ENCODE measurements at places on chromosomes 4 and X. TPM values are rescaled to one million over a fixed set of nuclear protein-coding genes. Genes with fewer than 3 reads are reported as not detected.

The WDFY3 gene
- total RNA-seq: 27.0 TPM

The CSN1S1 gene
- total RNA-seq: not detected

The SLC6A14 gene
- 0.05 TPM for total RNA-seq

The PDGFC gene
- total RNA-seq: 9.1 TPM

The GAGE10 gene
- total RNA-seq: not detected

The ATP5ME gene
- total RNA-seq: 203 TPM

The SEC24D gene
- total RNA-seq: 59.1 TPM

The TMSB15A gene
- total RNA-seq: not detected

The FGB gene
- total RNA-seq: 9,039 TPM

The SSX1 gene
- total RNA-seq: 0.13 TPM

The PPP1R2C gene
- not detected for total RNA-seq

The GABRB1 gene
- not detected for total RNA-seq

The PFKFB1 gene
- 24.0 TPM for total RNA-seq

The FMR1NB gene
- total RNA-seq: not detected

The NPY2R gene
- not detected for total RNA-seq

The RBMXL3 gene
- total RNA-seq: not detected

The HTN1 gene
- not detected for total RNA-seq

The DCX gene
- total RNA-seq: not detected

The EXOC1L gene
- total RNA-seq: not detected

The TMEM271 gene
- not detected for total RNA-seq

The ZAR1 gene
- not detected for total RNA-seq

The PRDM5 gene
- 0.23 TPM for total RNA-seq

The SHROOM4 gene
- 0.75 TPM for total RNA-seq

The FAAH2 gene
- 9.4 TPM for total RNA-seq

The GAGE12J gene
- 0.73 TPM for total RNA-seq

The RIPPLY1 gene
- total RNA-seq: 0.75 TPM

The PCDH10 gene
- total RNA-seq: not detected

The SERTM2 gene
- 0.05 TPM for total RNA-seq

The EPGN gene
- total RNA-seq: not detected

The ERAS gene
- total RNA-seq: not detected

The BEX5 gene
- not detected for total RNA-seq

The RNF175 gene
- not detected for total RNA-seq

The KIF4A gene
- total RNA-seq: 0.15 TPM

The GPR119 gene
- total RNA-seq: not detected

The EGFL6 gene
- not detected for total RNA-seq

The CXorf65 gene
- total RNA-seq: not detected

The LINC00632 gene
- total RNA-seq: 2.3 TPM

The MAGIX gene
- total RNA-seq: 27.7 TPM

The CFI gene
- 426 TPM for total RNA-seq

The APELA gene
- total RNA-seq: not detected

The SPIN4 gene
- 0.98 TPM for total RNA-seq

The SULT1B1 gene
- 31.0 TPM for total RNA-seq

The HUWE1 gene
- total RNA-seq: 86.9 TPM

The NEUROG2 gene
- not detected for total RNA-seq

The HHIP gene
- 5.8 TPM for total RNA-seq

The GRPR gene
- not detected for total RNA-seq

The AMBN gene
- not detected for total RNA-seq

The CFP gene
- total RNA-seq: 13.8 TPM

The RHOH gene
- 0.70 TPM for total RNA-seq
